ENCODE measurements at places on chromosomes 13 and 19. TPM values are rescaled to one million over a fixed set of nuclear protein-coding genes. Genes with fewer than 3 reads are reported as not detected.

- H3K36me3 ChIP-seq: no peaks in the 10 kb centered on the region
- peak; percentile 77 for DNase-seq
- H3K4me3 ChIP-seq: peak overlapping the region; percentile 44
- no peak overlapping the region for H3K27ac ChIP-seq
- H3K27me3 ChIP-seq: no peaks in the 10 kb centered on the region
- no peaks in the 10 kb centered on the region for H3K4me1 ChIP-seq
These were observed 2.3 kb downstream of the SLC5A5 start for GRCh38 chr19:17873786-17874757.

- H3K4me3 ChIP-seq: no peak overlapping the region
- no peaks in the 10 kb centered on the region for H3K36me3 ChIP-seq
- no peak overlapping the region for H3K27ac ChIP-seq
- no peaks in the 10 kb centered on the region for H3K27me3 ChIP-seq
- peaks cover 18% of the 10 kb centered on the region for H3K4me1 ChIP-seq
These were observed 13.5 kb upstream of the SPATA13 start for GRCh38 chr13:24146961-24147569.

DNA sequence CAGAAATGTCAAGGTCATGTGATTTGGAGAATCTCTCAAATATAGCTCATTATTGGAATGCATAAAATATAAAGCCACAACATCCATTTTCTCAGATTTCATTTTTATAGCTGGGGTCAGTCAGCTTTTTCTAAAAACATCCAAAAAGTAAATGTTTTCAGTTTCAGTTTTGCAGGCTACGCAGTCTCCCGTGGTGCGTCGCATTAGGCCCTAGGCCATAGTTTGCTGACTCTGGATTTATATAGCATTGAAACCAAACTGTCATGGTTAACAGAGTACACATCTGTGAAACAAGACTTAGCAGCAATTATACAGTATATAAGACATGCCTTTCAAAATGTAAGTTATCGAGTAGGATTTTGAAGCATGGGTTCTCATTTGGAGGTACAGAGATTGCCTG lies 140.0 kb downstream of the IRS2 start:
- no peaks in the 10 kb centered on the region for H3K27me3 ChIP-seq
- DNase-seq: no peak
- H3K36me3 ChIP-seq: no peaks in the 10 kb centered on the region
- H3K27ac ChIP-seq: no peak overlapping the region
- H3K4me1 ChIP-seq: no peaks in the 10 kb centered on the region

DNA sequence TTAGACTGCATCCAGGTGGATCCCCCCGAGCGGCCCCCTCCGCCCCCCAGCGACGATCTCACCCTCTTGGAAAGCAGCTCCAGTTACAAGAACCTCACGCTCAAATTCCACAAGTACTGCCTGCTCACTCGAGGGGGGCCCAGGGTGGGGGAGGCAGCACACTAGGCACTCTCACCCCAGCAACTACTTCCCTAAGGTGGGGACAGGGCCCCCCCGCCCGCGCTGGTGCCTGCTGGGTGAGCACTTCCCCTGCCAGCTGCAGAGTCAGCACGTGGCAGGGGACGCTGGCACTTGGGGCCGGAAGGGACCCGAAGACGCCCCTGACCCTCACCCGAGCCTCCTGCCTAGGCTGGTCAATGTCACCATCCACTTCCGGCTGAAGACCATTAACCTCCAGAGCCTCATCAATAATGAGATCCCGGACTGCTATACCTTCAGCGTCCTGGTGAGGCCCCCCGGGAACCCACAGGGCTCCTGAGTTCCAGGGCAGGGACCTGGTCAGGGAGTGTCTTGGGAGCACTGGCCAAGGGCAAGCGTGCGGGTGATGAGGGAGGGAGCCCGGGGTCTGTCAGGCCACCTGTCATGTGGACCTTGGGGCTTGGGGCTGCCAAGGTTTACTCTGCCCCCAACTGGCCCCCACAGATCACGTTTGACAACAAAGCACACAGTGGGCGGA lies 5.2 kb downstream of the MCOLN1 start:
- H3K4me1 ChIP-seq: peaks cover 6% of the 10 kb centered on the region
- H3K4me3 ChIP-seq: no peak overlapping the region
- no peaks in the 10 kb centered on the region for H3K36me3 ChIP-seq
- no peak for DNase-seq
- no peak overlapping the region for H3K27ac ChIP-seq
- H3K27me3 ChIP-seq: no peaks in the 10 kb centered on the region

DNA sequence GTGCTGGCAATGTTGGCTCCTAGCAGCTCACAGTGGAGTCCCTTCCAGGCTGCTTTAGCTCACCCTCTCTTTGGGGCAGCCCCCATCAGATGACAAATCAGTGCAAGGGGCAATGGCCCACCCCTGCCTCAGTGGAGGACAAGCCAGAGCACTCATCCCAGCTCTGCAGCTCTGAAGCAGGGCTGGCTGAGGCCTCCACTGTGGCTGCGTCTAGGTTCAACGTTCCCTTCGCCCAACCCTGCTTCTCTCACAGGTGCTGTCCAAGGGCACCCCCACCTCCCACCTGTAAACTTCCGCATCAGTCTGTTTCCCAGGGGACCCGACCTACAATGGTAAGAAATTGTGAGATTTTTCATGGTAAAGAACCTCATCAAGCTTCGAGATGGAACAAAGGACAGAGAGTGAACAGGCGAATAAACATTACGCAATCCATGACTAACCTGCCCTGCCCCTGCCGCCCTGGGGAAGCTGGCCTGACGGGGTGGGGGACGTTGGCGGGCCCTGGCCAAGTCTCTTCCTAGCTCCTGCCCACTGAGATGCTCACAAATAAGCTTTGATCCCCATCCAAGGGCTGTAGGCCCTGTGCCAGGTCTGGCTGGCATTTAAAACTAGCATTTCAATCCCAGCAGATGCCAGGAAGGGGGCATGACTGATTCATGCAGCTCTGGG lies 40.5 kb downstream of the DZIP1 start:
- H3K4me3 ChIP-seq: no peak overlapping the region
- no peak overlapping the region for H3K27ac ChIP-seq
- H3K4me1 ChIP-seq: peaks cover 7% of the 10 kb centered on the region
- H3K36me3 ChIP-seq: no peaks in the 10 kb centered on the region
- no peak for DNase-seq

DNA sequence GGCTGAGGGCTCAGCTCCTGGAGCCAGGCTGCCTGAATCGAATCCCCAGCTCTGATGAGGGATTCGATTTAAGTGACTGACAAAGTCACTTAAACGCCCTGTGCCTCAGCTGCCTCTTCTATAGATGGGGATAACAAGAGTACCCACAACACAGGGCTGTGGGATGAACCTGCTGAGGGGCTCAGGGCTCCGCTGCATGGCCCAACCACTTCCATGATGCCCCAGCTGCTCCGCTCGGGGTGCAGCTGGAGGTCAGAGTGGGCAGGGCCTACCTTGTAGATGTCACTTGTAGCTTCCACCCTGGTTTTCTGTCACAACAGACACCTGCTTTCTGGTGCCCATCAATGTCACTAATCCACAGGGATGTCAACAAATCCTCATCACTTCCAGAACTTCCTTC lies 39.2 kb downstream of the STK24 start:
- H3K27ac ChIP-seq: peak overlapping the region; percentile 55
- no peak overlapping the region for H3K4me3 ChIP-seq
- no peaks in the 10 kb centered on the region for H3K27me3 ChIP-seq
- DNase-seq: no peak
- H3K4me1 ChIP-seq: peaks cover 15% of the 10 kb centered on the region

SMIM44 gene
- not detected for total RNA-seq

ZNF547 gene
- total RNA-seq: 0.95 TPM

Measured in Caco-2 (cell line).